ENCODE measurements at places on chromosomes 3 and 15. TPM values are rescaled to one million over a fixed set of nuclear protein-coding genes. Genes with fewer than 3 reads are reported as not detected.

The PLSCR5 gene
- total RNA-seq, result not detected

The NEK10 gene
- 1.4 TPM for total RNA-seq

The SLC6A1 gene
- not detected for total RNA-seq

The OR5H1 gene
- not detected for total RNA-seq

The MITF gene
- total RNA-seq, result 3.3 TPM

The KLHL24 gene
- 19.9 TPM for total RNA-seq

DNA sequence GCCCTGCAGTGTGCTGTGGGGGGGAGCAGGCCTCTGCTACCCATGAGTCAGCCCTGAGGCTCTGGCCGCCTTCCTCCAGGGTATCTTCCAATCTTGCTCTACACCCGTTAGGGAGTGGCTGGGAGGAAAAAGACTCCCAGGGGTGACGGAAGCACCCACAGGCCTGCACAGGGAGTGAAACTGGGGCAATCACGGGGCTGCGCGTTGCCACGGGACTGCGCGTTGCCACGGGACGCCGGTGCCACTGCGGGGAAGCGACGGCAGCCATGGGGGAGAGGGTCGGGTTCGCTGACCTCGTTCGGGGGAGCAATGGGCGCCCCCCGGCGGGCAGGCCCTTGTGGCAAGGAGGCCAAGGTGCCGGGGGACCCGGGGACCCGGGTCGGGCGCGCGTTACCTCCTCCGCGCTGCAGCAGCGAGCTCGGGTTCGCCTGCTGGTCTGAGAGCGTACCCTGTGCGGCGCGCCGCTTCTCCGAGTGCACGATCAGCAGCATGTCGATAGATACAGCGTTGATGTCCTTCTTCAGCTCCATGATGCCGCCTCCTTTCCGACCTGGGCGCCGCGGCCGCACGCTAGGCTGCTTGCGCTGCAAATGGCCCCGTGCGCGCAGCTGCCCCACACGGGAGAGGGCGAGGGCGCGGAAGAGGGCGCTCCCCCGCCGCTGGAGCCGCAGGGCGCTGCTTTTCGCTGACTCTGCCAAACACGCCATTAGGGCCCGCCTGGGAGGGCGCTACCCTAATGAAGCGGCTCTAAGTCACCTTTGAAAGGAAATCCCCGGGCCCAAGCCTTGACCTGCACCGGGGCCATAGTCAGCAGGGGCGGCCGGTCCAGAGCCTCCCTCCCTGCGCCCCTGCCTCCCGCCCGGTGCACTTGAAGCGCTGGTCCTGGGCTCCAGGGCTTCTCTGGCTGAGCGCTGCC is at the start of gene KY:
KY (minus strand) TSS at position 592 of the 916 bp plus-strand sequence; CDS start at position 530, 62 bp downstream.
- DNase-seq, result peak; percentile 8

DNA sequence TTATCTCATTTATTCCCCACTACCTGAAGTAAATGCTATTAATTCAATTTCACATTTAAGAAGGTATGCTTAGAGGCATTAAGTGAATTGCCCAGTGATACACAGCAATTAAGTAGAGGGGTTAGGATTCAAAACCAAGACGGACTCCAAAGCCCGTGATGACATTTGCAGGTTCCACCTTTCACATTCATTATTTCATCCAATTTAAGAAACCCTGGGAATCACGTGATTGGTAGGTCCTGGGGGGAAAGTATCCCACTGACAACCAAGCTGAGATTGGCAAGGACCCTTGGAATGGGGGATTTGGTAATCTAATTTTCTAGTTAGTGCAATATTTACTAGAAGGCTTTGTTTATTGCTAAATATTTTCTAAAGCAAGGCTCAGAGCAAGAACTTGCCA is 1.8 kb downstream of the POMGNT2 start:
- no peak for DNase-seq

DNA sequence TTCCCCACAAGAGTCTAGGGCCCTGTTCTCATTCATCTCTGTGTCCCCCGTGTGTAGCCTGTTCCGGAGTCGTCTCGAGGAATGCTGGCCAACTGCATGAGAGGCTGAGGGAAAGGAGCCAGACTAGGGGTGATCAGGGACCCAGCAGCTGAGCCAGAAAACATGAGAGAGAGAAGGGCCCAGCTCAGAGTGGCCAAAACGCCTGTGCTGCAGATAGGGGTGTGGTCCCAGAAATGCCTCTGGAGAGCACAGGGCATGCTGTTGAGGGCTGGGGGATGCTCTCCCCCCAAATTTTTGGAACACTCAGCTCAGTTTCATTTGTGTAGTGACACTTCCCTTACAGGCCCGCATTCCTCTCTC is 14.1 kb downstream of the CYP1A2 start:
- no peak for DNase-seq

GRCh38 chr3:76565496-76566210 is 474.2 kb upstream of the ROBO2 start:
- DNase-seq, result no peak

GRCh38 chr3:102206511-102207031 is 228.2 kb upstream of the ZPLD1 start:
- DNase-seq, result no peak

GRCh38 chr3:135034291-135034768 is 239.3 kb downstream of the EPHB1 start:
- no peak for DNase-seq

DNA sequence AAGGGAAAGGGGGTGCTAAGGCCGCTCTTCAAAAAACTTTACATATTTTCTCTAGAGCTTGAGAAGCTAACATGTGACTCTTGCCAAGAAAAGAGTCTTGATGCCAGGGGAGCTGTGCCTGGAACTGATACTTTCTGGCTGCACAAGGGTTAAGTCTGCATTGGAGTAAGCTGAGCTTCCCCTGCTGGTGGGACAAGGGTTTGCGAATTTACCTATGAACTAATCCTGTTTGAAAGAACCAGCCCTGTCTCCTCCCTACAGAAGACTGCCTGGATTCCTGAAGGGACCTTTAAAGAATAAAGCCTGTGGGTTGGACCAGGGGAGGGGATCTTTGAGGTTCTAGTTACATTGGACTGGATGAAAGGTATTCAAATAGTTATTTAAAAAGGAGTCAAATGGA is 58.3 kb upstream of the EPHA3 start:
- no peak for DNase-seq

DNA sequence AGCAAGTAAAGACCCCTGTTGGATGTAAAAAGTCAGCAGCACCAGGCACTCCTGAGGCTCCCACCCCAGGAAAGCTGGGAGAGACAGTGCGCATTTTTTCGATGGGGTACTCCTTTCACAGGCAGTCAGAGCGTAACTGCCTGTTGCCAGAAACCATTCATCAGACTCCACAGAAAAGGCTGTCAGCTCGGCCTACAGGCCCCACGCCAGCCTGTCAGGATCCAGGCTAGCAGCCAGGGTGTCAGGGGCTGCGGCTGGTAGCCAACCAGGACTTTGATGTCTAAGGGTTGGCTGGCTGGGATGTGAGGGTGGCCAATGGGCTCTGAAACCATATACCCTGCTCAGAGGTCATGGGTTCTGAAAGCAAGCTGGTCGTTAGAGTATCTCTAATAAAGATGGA is 164.5 kb downstream of the WNT5A start:
- DNase-seq, result no peak

DNA sequence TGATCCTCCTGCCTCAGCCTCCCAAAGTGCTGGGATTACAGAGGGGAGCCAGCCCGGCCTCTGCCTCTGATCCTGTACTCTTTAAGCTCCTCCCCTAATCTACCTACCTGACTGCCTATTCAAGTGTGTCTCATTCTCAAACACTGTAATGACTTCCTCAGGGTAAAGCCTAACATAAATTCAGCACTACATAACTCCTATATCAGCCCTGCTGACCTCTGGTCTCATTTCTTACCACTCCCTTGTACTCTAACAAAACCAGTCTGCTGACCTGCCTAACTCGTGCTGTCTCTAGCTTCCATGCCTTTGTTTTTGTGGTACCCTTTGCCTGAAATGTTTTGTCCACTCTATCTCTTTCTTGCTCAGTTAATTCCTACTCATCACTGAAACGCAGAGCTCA is 172.1 kb upstream of the IL12A start:
- no peak for DNase-seq

DNA sequence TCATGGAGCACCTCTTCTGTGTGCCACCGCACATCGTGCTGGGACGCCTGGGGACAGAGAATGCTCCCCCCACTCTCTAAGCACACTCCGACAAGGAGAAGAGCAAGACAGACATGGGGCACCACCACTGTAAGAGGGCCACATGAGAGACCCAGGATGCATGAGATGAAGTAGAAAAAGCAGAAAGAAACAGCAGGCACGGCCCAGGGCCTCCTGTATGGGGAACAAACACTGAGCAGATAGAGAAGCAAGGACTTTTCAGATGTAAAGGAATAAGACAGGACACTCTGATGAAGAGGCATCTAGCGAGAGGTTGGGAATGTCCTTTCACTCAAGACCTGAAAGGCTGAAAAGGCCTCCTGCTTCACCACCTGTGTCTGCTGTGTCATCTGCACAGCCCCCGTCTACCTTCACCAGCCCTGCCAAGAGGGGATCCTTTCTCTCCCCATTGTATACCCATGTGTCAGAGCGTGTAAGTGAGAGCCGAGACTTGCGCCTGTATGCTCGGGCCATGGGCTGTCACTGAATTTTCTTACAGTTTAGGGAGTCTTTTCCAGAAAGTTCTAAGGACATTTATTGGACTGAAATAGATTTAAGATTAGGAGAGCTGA is 125.6 kb downstream of the LRRK1 start:
- no peak for DNase-seq

- DNase-seq, result no peak
These were observed 6.0 kb downstream of the SSR3 start for GRCh38 chr3:156548902-156549301.

GRCh38 chr15:81856634-81857026 is 189.2 kb downstream of the MEX3B start:
- no peak for DNase-seq

DNA sequence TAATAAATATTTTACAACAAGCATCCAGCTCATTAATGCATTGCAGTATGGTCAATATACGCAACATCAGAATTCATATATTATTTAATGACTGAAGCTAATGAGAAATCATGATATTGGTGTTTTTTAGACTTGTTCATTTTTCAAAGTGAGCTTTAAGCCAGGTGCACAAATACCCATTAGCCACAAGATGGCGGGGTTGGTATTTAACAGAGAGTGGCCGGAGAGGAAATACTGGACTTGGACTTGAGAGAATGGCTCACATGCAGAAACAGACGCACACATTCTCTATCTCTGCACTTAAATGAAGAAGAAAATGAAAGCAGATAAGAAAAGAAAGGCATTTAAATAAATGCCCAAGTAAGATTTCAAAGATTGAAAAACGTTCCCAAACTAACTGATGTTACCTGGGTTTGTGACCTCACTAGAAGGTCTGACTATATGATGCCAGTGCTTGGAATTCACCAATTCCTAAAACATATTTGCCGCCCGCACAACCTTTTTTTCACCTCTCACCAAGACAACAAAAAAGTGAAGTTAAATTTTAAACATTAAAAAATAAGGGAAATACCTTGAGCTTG is 21.2 kb upstream of the CRBN start:
- peak; percentile 45 for DNase-seq

- no peak for DNase-seq
These were observed 319.3 kb upstream of the ATP10A start for GRCh38 chr15:26182441-26182840.

- DNase-seq, result peak; percentile 82
These were observed 41.0 kb upstream of the MANF start for GRCh38 chr3:51343918-51344687.

DNA sequence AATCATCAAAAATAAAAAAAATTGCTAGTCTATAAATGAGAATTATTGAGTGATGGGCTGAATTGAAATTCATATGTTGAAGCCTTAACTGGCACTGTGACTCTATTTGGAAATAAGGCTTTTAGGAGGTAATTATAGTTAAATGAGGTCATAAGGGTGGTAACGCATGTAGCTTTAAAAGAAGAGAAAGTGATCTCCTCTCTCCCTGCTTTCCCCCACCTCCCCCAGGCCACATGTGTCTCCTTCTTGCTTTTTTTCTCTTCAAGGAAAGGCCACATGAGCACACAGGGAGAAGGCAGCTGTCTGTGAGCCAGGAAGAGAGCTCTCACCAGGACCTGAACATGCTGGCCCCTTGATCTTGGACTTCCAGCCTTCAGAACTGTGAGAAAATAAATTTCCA is 48.2 kb upstream of the ARPP19 start:
- no peak for DNase-seq

DNA sequence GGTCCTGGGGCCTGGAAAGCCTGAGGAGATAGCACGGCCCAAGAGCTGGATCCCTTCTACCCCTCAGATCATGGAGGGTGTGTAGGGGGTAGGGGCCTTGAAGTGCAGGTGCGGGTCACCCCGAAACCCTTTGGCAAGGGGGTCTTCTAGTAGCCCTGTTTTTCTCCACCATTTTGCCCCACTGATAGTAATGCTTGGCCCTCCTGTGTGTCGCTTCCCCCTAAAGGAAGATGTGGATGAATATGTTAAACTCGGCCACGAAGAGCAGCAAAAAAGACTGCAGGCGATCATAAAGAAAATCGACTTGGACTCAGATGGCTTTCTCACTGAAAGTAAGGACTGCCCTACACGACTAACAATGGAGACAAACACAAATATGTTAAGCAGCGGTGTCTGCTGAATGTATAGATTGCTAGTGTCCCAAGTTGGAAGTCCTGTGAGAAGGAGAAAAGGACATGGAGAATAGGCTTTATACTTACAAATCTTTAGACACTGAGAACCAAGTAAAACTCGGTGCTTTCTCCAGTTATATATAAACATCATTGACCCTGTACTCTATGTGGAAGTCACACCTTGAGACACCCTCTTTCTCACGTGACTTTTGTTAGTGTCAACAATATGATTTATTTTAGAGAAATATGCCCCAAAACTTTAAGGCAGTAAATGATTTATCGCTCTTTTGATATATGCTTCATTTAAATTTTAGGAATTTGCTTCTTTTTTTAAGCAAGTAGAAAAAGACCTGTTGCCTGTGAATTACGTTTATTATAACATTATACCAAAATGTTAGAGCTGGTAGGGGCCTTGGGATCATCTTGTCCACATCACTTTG is 802 bp downstream of the RCN2 start:
- no peak for DNase-seq

DNA sequence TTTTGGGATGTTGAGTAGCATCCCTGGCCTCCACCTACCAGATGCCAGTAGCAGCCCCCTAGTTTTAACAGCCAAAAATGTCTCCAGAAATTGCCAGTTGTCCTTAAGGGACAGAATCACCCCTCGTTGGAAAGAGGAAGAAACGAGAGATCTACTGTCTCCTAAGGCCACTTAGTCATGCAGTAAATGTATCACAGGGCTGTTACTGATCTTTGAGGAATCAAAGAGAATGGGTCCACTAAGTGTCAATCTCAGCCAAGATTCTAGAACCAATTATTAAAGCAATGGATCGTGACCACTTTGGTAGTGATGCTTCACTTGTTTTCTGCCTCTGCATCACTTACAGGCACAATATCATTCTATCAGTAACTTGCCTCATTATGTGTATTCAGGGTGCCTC is 26.4 kb downstream of the POLG start:
- no peak for DNase-seq

GRCh38 chr3:155244216-155244615 is 49.3 kb downstream of the STRIT1 start:
- DNase-seq, result no peak

GRCh38 chr3:150104564-150104963 is 133.9 kb upstream of the PFN2 start:
- no peak for DNase-seq

- no peak for DNase-seq
These were observed 27.4 kb upstream of the SRGAP3 start for GRCh38 chr3:9276761-9277370.

All from NCI-H460 (cell line).